ENCODE measurements at places on chromosomes 16 and 17.

DNA sequence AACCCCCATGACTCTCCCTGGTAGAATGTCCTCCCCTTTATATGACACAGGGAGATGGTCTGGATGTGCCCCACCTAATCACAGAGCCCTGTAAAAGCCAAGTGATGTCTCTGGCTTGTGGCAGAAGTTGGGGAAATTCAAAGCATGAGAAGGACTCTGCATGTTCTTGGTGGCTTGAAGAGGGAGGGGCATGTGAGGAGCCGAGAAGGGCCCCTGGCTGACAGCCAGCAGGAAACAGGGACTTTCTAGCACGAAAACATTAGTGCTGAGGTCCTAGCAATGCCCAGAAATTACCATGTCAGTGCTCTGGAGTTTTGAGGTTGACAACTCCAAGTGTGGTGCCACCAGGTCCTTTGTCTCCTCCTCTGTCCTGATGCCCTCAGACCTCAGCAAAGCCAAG is 75.9 kb downstream of the USP22 start:
- no peak for DNase-seq

- DNase-seq, result no peak
Measured at GRCh38 chr17:32917081-32917480, 10.9 kb upstream of the TMEM98 start.

GRCh38 chr17:57750895-57751294 is 5.8 kb upstream of the CCDC182 start:
- no peak for DNase-seq

GRCh38 chr16:49755313-49755620 is 100.6 kb downstream of the ZNF423 start:
- no peak for DNase-seq

- no peak for DNase-seq
Measured at GRCh38 chr16:85420501-85421337, 192.4 kb upstream of the GSE1 start.

- DNase-seq, result no peak
Measured at GRCh38 chr17:8447799-8448198, 12.1 kb downstream of the NDEL1 start.

- no peak for DNase-seq
Measured at GRCh38 chr17:77146882-77147281, 6.1 kb downstream of the SEC14L1 start.

DNA sequence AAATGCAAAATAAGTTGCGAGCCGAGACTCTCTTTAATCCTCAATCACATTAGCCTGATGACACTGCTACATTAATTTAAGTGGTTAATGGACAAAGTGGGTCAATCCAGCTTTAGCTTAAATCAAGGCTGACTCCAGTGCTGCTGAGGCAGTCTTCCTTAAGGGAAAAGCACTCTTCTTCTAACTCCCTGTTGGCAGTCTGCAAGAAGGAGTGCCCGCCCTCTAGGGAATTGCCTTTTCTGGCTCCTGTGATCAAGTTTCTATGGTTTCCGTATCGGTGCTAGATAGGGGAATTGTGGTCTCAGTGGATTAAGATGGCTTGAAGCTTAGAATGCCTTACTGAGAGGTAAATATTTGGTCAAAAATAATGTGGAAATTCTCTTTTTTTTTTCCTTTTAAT is 41.0 kb downstream of the HS3ST3B1 start:
- DNase-seq, result no peak

DNA sequence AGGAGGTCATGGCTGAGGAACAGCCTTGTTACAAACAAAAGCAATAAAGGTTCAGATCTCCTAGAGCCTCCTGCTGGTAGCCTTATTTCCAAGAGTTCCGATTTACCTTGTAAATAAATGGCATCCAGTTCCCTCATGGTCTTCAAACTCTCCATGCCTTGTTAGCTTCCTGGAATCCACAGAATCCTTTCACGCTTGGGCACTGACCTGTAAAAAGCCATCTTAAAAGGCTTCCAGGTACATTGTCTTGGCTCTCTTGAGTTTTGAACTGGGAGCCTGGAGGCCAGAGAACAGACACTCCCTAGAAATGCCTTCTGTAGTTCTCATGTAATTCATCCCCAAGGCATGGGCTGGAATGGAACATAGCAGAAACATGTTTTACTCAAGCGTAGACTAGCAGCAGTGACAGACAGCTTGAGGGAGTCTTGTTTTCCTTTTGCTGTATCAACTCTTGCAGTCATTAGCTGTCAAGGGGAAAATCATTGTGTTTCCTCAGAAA is 207.9 kb downstream of the SNX29 start:
- DNase-seq, result no peak

DNA sequence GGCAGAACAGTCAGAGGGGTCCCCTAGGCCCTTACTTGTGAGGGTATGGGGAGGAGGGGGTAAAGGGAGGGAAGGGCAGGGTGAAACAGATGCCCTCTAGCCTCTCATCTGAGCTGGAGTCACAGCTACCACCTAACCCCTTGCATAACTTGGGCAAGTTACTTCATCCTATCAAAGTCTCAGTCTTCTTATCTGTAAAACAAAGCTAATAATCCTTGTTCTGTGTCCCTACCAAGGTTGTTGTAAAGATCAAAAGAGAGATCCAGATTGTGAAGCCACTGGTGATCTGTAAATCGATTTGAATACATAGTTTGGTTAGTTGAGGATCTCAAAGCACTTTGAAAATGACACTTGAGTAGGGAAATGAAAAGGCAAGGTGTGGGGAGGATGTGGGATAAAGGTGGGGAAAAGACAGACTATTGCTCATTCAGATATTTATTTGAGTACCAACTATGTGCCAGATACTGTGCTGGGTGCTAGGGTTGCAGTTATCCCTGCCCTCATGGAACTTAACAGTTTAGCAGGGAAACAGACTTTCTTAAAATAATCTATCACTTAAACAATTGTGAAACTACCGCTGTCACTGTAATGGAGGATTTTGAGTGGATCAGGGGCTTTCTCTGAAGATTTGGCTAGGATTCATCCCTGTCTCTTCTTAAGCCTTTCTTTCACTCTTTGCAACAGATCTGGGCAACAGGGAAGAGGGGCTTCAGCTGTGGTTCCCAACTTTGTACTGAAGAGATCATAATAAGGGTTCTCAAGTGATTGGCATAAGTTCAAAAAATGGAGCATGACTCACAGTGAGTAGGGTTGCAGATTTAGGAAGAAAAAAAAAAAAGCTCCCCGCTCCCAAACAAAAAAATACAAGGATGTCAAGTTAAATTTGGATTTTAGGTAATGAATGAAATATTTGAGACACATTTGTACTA is 3.0 kb downstream of the HEATR9 start:
- DNase-seq, result no peak

DNA sequence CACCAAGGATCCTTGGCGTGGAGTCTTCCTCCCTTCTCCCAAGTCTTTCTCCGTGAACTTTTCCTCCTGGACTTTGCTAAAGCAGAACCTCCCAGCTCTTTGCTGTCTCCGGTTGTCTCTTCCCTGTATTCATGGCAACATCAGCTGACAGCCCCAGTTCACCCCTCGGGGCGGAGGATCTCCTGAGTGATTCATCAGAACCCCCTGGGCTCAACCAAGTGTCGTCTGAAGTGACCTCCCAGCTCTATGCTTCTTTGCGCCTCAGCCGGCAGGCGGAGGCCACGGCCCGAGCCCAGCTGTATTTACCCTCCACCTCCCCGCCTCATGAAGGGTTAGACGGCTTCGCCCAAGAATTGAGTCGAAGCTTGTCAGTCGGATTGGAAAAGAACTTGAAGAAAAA is 943 bp downstream of the CNTROB start:
- DNase-seq, result peak; percentile 65

- DNase-seq, result no peak
Measured at GRCh38 chr17:8791910-8792270, 7.3 kb downstream of the MFSD6L start.

DNA sequence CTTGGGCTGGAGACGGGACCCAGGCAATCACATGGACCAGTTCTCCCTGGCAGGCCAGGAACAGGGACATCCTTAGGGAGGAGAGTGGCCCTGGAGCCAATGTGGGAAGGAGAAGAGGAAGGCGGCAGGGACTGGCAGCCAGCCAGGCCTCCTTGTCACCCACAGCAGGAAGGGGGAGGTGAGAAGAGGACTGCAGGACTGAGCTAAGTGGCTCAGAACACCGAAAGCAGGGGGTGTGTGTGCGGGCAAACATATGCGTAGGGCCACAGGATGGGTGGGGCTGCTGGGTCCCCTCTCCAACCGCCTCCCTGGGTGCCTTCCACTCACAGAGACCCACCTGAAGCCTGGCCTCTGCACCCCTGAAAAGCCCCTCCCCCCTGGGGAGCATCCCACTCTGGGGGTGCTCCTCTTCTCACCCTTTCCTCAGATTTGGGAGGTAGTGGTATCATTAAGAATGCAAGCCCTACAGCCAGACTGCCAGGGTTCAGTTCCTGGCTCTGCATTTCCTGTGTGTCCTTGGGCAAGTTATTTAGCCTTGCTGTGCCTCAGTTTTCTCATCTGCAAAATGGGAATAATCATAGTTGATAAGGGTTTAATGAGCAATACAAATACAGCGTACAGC is 8.1 kb downstream of the PNMT start:
- no peak for DNase-seq

DNA sequence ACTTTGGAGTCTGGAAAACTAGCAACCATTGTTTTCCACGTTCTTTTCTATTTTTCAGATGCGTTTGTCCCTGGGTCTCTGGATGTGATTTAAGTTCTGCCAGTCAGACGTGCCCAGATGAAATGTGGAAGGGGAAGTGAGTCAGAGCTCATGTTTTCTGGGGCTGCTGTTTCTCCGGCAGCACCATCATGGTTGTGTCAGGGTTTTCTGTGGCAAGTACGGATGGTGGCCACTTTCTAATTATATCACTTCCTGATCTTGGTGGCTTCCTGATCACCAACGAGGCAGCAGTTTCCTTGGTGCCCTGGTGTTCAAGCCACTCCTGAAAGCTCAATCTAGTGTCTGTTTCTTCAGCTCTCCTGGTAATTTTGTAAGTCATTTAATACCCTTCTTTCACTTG is 31.4 kb upstream of the PMFBP1 start:
- DNase-seq, result no peak

GRCh38 chr17:61143026-61143425 is 256.6 kb upstream of the TBX2 start:
- DNase-seq, result no peak

DNA sequence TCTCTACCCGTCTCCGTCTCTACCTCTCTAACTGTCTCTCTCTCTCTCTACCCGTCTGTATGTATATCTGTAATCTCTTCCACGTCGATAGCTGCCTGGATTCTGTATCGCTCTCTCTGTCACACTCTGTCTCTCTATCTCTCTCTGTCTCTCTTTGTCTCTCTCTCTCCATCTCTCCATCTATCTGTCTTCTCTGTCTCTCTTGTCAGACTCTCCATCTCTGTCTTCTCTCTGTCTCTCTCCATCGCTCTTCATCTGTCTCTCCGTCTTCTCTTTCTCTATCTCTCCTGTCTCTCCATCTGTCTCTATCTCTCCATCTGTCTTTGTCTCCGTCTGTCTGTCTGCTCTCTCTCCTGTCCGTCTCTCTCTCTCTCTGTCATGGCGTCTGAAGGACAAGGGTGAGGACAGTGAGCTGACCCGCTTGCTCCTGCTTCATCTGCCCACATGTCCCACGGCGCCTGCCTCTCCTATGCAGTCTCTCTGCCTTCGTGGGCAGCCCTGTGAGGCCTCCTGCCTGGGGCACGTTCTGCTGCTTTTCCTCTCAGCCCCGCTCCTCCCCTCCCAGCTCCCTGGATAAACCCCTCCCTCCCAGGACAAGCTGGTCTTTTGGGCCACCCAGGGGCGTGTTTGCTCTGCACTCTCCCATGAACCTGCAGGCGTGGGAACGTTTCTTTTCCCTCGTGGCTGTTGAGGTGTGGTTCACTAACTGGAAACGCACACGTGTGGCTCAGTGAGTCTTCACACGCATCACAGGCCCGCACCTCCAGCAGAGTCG is 18.9 kb downstream of the ACSF3 start:
- DNase-seq, result no peak

DNA sequence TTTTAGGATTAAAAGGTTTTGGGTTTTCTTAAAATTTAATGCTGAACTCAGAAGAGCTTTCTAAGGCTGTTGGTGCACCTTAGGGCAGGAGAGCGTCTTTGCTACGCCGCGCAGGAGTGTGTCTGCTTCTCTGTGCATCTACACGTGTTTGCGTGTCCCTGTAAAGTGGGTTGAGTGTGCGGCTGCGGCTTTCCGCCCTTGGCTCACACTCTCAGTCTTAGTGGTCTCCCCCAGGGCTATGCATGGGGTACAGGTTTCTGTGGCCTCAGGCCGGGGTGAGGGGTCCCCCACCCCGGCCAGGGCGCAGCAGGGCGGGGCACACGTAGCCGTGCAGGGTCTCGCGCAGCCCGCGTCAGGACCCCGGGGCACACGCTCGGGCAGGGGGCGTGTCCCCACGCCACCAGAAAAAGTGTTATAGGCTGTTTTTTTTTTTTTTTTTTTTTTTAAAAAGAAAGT is 727 bp upstream of the TENT4B start:
- no peak for DNase-seq

DNA sequence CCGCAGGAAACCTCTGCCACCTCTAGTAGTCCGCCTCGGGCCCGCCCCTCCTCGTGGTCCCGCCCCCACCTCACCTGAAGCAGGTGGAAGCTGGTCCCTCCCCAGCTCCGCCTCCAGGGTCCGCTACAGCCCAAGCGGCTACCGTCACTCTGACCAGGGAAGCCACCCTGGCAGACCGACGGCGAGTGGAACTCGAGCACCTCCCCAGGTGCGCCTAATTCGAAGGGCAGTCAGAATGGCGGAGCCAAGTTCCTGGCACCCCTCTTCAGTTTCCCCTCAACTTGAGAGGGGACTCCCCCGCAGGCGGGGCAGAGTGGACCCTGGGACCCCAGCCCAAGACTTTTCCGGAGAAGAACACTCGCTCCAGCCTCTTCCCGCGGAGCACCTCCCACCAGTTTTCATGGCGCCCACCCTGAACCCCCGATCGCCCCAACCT is 507 bp downstream of the FHOD1 start:
- DNase-seq, result no peak

GRCh38 chr16:78100112-78100467 is 636 bp downstream of the WWOX start:
- DNase-seq, result no peak

GRCh38 chr16:56289416-56289815 is 98.1 kb downstream of the GNAO1 start:
- DNase-seq, result no peak

DNA sequence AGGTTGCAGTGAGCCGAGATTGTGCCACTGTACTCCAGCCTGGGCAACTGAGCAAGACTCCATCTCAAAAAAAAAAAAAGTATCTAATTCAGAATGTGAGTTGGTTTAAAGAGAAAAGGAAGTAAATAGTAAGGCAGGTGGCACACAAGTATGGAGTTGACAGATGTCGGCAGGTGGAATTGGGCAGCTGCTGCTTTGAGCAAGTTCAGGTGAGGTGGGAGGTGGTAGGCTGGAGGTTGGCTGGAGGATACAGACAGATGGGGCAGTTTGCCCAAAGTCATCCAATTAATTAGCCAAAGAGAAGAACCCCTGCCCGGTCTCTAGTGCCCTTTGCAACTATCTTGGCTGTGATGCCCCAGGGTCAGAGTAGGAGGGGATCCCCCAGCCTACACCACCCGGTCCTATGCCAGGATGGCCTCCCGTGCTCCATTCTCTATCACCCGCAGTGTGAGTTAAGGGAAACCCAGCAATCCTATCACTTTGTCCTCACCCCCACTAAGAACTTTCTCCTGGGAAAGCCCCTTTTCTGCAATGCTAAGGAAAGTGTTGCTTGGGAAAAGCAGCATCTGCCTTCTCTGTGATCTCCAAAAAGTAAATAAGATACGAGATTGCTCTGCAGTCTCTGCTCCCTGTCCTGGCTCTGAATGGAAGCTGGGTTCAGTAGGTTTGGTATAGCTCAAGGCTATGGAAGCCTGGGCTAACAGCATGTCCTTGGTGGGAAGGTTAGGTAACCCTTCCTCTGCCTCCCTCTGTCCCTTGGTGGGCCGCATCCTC is 32.2 kb downstream of the SLC12A3 start:
- DNase-seq, result no peak

GRCh38 chr17:73228748-73229236 is 32.9 kb downstream of the CPSF4L start:
- no peak for DNase-seq

- no peak for DNase-seq
Measured at GRCh38 chr17:75652934-75653549, 13.9 kb downstream of the RECQL5 start.
